Pulmonary artery endothelial cell (primary cell): ENCODE measurements at places on chromosomes 13 and 19. TPM values are rescaled to one million over a fixed set of nuclear protein-coding genes. Genes with fewer than 3 reads are reported as not detected.

GRCh38 chr13:37353911-37354310, 244.7 kb downstream of the POSTN start:
- DNase-seq = no peak

ZSCAN18 gene
- 19.7 and 33.3 TPM in 2 replicates for total RNA-seq

DNA sequence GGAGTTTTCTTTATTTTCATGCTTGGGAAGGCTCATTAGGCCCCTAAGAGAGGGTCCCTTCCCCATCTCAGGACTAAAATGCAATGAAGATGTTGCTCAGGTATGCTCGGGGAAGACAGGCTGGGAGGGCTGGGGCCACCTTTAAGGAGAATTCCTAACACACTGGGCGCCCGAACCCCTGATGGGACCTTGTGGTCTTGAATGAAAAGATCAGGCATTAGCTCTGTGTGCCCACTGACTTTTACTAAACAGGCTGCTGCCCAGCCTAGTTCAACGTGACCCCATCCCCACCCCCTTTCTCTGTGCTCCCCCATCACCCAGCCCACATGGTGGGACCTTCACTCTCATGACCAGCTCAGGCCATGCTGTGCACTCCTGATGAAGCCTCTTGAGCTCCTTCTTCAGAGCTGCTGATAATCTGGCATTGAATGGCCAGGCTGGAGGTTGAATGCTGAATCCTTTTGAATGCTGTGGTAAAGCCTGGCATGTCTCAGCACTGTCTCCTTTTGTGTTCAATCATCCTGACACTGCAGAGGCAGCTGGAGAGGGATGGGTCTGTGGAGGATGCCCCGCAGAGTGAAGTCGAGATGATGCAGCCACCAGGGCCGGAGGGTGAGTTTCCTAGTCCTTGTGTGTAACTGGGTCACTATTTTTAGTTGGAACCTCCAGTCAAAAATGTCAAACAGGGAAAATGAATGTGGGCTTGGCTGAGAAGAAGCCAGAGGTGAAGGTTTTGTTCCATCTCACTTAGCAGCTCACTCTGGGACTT, 209.1 kb downstream of the UQCRFS1 start:
- DNase-seq = no peak

NAA16 gene
- 6.2 and 9.6 TPM in 2 replicates for total RNA-seq

SERTAD3 gene
- 17.1 and 21.0 TPM in 2 replicates for total RNA-seq

GRCh38 chr19:35134601-35135242, at the start of gene LGI4:
LGI4 (minus strand) TSS chr19:35135059; CDS start chr19:35134680, 379 bp downstream.
- DNase-seq = no peak

C2CD4C gene
- total RNA-seq = 0.14 and 0.20 TPM in 2 replicates

DNA sequence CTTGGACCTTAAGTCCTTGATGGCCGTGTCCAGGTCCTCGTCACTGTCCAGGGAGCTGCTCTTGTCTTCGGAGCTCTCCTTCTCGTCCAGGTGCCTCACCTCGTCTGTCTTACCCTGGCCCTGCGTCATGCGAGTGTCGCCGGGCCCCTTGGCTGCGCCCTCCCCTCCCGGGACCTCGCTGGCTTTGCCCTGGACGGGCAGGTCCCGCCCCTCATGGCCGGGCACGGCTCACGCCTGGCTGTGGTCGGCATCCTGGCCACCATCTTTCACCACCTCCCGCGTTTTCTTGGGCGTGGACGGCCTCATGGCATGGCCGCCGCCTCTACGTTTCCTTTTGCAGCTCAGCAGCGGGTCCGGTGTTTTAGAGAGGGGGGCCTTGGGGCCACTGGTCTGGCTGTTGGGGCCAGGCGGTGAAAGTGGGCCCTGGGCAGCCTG, 14.8 kb downstream of the RB1 start:
- no peak for DNase-seq

CCDC169 gene
- total RNA-seq = 3.8 and 4.7 TPM in 2 replicates

PLIN4 gene
- total RNA-seq = under 0.01 TPM in 1 of 2 replicates, not detected in the other

FAM124A gene
- total RNA-seq = 6.7 and 7.0 TPM in 2 replicates

GRCh38 chr19:30206187-30206586, 166.0 kb upstream of the ZNF536 start:
- no peak for DNase-seq

YIF1B gene
- 78.7 and 98.5 TPM in 2 replicates for total RNA-seq

MISP gene
- 0.04 TPM in 1 of 2 replicates, not detected in the other for total RNA-seq

DNA sequence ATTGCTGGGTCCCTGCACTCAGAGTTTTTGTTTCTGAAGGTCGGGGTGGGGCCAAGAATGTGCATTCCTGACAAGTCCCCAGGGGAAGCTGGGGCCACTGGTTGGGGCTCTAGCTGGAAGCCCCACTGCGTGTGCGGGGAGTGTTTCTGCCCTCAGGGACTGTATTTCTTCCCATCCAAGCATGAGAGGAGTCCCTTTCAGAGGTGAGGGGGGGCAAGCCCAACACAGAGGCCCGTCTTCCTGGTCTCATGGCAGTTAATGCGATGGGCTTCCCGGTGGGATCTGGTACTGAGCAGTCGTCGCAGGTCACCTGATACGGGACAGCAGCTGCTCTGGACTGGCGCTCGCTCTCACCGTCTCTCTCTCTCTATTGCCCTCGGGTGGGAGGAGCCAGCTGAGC, 50.4 kb downstream of the GPR12 start:
- no peak for DNase-seq

TGFBR3L gene
- total RNA-seq = 0.53 and 0.73 TPM in 2 replicates

DNA sequence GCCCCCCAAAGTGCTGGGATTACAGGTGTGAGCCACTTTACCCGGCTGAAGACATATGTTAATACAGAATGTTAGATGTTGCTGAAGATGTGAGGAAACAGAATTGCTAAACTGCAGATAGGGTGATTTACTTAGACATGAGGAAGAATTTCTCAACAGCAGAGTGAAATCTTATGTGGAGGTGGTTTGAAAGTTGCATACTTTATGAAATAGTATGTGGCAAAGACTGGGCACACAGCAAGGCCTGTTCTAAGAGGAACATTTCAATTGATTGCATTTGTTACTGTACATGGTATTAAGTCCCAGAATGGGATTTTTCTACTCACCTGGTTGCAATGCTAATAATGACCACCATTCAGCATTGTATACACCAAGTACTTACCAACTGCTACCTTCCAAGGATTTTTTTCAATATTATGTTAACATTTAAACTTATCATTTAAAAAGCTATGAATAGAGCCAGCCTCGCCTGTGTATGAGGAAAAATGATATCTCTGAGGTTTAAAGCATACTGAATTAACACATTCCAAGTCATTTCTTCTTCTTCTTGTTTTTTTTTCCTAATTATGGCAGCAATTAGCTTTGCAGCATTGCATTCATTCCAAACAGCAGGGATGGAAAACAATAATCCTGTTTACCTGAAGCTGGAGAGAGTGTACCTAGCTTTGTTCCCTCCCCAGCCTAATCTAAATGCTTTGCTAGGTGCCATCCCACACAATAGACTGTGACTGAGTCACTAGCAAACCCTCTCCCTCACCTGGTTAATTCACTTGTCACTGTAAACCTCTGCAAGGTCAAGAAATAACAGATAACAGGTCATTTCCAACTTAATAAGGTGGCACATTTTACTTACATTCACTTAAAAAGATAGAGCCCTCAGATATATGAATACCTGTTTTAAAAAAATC, 19.4 kb upstream of the KLF5 start:
- DNase-seq = no peak

ZNF333 gene
- total RNA-seq = 12.3 and 17.8 TPM in 2 replicates

STX10 gene
- total RNA-seq = 67.4 and 88.2 TPM in 2 replicates

- no peak for DNase-seq
Observed at GRCh38 chr19:18775586-18776287, 15.4 kb downstream of the COMP start.

GRCh38 chr19:40921005-40921897, 39.2 kb upstream of the CYP2A7 start:
- no peak for DNase-seq

GRCh38 chr19:12994701-12995595, at the start of gene NFIX:
NFIX (plus strand) TSS chr19:12995475; CDS start chr19:12995838, 363 bp downstream.
- no peak for DNase-seq

GRCh38 chr19:51070334-51071094, 5.6 kb upstream of the KLK13 start:
- DNase-seq = no peak

- no peak for DNase-seq
Observed at GRCh38 chr13:96796091-96796633, 198.1 kb downstream of the OXGR1 start.

CYP4F8 gene
- not detected in 2 replicates for total RNA-seq

ODAD3 gene
- 0.13 and 0.18 TPM in 2 replicates for total RNA-seq

DNA sequence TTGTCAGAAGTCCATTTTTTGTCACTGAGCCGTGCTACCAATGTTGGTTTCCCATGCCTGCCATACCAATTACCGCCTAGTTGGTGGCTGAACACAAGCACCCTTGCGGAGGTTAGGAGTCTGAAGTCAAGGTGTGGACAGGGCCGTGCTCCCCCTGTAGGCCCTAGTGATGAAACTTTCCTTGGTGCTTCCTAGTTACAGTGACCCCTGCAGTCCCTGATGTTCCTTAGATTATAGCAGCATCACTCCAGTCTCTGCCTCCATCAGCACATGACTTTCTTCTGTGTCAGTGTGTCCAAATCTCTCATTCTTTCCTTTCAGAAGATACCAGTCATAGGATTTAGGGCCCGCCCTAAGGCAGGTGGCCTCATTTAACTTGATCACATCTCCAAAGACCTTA, 99.0 kb downstream of the MYO16 start:
- DNase-seq = no peak

DNA sequence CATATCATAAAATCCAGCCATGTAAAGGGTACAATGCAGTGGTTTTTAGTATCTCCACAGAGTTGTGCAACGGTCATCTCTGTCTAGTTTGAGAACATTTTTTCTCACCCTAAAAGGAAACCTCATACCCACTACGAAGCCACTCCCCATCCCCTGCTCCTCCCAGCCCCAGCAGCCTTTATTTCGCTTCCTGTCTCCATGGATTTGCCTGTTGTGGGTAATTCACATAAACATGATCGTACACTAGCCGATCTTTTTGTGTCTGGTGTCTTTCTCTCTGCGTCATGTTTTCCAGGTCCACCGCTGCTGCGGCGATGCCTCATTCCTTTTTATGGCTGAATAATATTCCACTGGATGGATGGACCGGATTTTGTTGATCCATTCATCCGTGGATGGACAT, 28.6 kb downstream of the BICRA start:
- no peak for DNase-seq

DNA sequence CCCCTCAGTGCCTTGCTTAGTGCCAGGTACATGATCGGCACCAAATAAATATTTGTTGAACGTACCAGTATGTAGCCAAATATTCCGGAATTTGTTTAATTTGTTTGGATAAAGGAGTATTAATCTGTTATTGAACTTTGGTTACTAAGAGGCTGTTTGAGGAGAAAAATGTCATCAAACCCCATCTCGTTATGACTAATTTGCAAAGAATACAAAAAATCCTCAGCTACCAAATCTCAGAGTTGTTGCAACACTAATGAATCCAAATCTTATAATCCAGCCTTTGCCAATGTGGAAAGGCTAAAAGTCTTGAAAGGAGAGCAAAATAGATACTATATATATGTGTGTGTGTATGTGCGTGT, 79.5 kb downstream of the KLF5 start:
- no peak for DNase-seq

DNA sequence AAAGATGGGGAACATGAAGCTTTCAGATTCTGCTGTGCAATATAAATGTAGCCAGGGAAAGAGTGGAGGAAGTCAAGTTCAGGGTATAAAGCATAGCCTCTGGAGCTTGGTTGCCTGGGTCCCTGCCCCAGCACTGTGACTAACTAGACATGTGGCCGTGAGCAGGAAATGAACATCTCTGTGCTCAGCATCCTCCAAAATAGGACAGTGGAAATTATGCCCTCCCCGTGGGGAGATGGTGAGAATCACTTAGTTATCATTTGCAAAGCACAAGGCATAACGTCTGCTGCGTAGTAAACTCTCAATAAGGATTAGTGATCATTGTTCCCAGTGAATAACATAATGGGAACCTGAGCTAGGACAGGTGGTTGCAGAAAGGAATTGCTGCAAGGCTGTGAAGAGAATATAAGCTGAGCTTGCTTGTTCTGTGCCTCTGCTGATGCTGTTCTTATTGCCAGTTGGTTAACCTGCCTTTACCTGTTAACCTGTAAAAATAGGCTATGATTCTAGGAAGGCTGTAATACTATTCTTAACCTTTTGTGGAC, 441.0 kb downstream of the COG6 start:
- DNase-seq = no peak

DNA sequence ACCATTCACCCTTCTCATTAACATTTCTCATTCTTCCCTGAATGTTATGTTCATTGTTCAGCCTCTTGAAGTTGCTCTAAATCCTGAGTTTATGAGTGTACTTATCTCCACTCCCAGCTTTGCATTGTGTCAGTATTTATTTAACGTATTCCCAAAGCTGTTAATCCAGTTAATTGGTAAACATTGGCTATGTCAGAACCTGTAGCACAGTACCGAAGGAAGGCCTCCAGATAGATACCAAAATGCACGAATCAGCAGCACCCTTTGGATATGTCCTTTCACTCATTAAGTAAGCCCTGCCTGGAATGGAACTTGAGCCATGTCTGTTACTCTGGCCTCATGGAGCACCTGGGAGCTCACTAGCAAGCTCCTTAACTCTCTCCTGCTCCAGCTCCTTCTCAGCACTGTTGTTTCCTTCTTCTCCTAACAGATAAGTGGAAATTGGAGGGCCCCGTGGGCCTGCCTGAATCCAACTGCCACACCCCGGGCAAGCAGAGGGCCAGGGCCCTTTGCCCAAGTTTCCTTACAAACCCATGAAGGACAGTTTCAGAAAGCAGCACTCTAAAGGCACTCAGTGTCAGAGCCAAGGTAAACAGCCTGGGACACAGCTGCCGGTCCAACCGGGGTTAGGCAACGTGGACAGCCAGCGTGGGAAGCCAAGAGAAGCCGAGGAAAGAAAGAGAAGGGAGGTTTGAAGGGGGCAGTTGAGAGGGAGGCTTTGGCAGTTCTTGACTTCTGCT, 155.0 kb upstream of the SERP2 start:
- no peak for DNase-seq

GRCh38 chr19:53982611-53983010, 8.8 kb upstream of the CACNG6 start:
- DNase-seq = no peak

- DNase-seq = no peak
Observed at GRCh38 chr19:41691268-41691970, 3.3 kb upstream of the CEACAM7 start.

GRCh38 chr19:12800466-12800770, 1.2 kb downstream of the PRDX2 start:
- no peak for DNase-seq

DNA sequence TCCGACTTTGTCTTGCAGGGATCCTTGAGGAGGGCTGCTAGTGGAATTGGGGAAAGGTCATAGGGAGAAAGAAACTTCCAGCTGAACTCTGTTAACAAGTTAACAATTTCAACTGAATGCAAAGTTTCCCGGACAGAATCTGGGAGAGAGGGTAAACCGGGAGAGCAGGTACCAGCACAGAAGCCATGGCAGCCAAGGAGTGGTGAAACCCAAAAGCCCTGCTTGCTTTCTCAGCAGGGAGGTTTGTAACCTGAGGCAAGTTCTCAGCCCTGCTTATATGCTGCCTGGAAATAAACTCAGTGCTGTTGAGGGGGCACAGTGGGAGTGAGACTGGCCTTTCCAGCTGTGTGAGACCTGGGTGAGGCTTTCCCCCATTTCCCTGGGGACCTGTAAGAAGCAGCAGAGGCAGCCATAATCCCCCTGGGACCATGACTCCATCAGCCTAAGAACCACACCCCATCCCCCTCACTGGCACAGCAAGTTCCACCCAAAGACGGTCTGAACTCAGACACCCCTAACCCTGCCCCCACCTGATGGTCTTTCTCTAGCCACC, 84.0 kb downstream of the SUCLA2 start:
- DNase-seq = no peak

TSHZ3 gene
- 1.5 and 3.0 TPM in 2 replicates for total RNA-seq
